ENCODE measurements at places on chromosomes 1 and 21.

DNA sequence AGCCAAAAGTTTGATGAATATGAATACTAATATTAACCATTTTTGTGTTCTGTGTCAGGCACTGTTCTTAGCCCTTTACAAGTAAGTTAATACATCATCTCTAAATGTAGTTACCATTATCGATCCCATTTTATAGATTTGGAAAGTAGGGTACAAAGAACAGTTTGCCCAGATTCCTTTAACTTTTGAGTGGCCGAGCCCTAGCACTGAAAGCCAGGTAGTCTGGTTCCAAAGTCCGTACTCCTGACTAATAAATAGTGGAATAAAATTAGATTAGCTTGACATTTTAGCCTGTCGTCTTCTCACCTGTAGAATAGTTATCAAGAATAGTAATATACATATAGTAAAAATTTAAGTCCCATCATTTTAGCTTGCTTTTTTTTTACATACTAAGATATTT, 70.6 kb downstream of the PTBP2 start:
- DNase-seq, result no peak

DNA sequence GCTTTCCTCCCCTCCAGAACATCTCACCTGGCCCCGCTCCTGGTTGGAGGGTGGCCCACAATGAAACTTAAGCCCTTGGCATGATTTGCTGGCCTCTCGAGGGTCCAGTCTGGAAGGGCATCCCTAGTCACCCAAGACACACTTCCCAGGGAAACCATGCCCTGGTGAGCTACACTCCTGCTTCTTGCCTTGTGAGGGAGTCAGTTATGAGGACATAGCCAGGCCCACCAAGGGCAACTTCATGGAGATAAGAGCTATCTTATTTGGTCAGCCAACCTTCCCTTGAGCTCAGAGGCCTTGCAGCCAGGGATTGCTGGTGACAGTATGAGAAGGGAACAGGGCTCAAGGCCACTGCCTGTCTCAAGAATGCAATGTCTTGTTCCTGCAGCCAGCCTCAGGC, 9.7 kb downstream of the TNR start:
- no peak for DNase-seq

DNA sequence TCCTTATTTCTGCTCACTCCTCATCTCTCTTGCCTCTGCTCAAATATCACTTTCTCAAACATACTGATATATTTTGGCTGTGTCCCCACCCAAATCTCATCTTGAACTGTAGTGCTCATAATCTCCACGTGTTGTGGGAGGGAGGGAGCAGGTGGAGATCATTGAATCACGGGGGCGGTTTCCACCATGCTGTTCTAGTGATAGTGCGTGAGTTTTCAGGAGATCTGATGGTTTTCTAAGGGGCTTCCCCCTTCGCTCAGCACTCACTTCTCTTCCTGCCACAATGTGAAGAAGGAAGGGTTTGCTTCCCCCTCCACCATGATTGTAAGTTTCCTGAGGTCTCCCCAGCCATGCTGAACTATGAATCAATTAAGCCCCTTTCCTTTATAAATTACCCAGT, 26.6 kb downstream of the ZBTB8OS start:
- no peak for DNase-seq

- DNase-seq, result no peak
Observed at GRCh38 chr1:212645546-212646543, 37.3 kb downstream of the ATF3 start.

DNA sequence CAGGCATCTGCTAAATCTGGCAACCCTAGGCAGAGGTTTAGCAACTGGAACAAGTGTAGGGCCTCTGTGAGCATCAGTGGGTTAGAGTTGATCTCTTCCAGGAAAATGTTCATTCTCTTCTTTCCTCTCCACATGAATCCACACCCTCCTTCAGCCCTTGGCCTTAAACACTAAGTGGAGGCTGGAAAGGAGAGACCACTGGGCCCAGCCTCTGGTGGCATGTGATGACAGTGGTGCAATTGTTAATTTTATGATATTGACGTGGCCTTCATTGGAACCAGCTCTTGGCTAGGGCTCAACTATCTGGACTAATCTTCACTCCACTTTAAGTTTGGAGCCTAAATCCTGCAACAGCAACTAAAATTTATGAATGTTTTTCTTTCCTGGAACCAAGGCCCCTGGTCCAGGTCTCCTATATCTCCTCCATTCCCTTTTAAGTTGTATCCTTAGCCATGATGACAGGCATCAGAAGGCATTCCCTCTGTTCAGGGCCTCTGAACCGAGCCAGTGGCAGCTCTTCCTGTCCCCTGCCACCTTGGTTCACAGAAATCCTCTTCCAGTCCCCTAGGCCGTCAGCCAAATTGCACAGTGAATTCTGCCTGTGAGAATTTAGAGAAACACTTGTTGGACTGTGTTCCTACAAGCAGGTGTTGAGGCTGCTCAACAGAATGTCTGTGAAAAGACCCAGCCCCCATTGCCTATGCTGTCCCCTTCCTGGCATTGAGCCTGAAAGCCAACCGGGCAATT, 132.2 kb downstream of the PSMG1 start:
- DNase-seq, result no peak

DNA sequence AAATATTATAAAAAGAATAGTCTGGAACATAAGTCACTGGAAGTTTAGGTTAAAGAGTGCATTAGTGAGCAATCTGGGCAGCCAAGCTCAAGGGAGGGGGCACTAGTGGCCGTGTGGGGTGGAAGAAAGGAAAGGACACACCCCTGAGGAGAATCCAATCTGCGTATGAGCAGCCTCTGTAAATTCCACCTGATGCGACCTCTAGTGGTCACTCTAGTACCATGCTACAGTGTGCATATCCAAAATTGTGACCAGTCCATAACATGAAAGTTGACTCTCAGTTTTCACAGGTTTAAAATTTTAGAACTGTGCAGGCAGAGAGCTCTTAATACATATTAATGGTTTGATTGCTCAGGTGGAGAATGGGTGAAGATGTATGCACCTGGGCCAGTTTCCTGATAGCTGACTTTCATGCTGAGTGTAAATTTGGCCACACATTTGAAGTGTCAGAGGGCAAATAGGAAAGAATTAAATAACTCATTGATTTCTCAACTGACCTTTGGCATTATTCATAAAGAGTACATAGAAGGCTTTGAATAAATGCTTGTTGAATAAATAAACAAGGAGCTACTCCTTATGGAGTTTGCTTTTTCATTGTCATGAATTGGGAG, 105.9 kb upstream of the C21orf91 start:
- peak; percentile 7 for DNase-seq

DNA sequence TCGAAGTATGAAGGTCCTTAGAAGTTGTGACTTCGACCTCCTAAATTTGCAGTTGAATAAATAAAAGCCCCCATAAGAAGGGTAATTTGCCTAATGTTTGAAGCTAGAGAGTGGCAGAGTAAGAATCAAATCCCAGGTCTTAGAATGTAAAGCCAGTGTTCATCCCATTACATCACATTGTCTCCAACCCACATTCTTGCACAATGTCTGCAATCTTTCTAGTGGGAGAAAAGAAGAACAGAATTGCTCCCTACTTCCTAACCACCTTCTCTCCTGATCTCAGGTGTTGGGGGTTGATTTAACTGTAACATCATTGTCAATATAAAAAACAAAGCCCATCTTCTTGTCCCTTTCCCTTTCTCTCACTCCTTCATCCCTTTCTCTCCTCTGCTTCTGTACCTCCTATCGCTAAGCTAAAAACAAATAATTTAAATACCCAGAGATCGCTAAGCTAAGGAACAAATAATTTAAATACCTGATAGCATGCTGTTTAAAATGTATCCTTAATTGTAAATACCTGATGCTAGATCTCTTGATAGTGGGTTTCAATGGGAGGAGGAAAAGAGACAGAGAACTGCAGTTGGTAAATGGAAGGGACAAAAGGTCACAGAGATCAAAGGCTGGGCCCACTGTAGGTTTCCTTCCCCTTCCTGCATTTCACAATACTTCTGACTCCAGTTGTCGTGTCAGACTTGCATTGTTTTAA, 32.1 kb upstream of the CCDC190 start:
- no peak for DNase-seq

DNA sequence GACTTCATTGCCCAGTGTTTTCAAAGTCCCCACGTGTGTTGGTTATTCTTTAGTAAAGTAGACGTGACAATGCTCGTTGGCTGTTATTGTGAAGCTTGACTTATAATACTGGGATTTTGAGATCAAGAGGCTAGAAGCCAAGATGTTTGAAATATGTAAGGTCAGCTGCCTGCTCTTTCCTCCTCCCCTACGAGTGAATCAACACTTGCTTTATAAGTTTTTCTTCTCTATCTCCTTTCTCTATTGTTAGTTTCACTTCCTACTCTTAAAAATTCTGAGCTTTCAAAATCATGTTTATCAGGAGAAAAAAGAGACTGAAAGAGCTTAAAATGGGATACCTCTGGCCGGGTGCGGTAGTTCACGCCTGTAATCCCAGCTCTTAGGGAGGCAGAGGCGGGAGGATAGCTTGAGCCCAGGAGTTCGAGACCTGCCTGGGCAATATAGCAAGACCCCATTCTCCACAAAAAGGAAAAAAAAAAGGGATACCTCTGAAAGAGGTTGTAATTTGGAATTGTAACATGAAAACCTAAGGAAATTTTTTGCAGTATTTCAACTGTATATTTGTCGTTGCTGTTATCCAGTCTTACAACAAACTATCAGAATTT, 72.0 kb downstream of the EPB41 start:
- DNase-seq, result no peak

DNA sequence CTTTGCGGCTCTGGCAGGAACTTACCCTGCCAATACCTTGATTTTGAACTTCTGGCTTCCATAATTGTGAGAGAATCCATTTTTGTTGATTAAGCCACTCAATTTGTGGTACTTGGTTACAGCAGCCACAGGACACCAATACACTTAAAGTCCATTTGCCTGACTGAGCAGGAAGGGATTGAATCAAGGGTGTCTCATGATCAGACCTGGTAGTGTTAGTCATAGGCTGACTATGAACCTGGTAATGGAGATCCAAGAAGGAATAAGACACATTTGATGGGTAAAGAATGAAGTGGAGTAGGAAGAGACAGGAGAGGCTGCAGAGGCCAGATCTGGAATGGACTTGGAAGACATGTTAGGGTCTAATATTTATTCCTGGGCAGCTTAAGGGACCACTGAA, 31.2 kb upstream of the MAP1LC3C start:
- no peak for DNase-seq

GRCh38 chr1:20266141-20266540, 24.5 kb upstream of the VWA5B1 start:
- no peak for DNase-seq

DNA sequence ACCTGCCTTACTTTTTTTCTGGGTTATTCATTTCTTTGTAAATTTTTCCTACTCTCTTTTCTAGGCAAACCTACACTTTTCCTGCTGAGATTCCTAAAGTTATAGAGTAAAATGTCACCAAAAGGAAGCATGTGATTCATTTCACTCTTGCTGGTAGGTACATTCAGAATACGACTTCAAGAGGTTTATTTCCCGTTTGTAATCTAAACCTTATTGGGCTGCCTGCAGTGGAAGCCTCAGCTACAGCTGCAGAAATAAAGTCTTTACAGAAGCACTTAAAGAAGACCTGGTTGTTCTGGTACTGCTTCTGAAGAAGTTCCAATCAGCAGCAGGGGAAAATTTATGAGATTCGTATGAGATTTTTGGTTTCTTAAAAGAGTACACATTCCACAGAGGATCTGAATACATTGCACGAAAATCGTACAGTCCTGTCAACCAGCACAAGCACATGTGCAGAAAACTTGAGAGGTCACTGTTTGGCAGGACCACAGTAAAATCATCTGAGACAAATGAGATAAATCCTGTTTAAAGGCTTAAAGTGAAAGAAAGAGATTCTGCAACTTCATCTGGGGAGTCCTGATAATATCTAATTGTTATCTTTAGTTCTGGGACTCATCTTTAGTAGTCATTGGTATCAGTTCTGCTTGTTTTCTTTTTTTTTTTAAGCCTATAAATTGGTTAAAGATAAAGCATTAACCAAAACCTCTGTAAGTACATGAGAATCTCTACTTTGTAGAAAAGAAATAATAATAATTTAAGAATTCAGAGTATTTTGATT, 109.9 kb upstream of the ADGRL2 start:
- DNase-seq, result no peak

DNA sequence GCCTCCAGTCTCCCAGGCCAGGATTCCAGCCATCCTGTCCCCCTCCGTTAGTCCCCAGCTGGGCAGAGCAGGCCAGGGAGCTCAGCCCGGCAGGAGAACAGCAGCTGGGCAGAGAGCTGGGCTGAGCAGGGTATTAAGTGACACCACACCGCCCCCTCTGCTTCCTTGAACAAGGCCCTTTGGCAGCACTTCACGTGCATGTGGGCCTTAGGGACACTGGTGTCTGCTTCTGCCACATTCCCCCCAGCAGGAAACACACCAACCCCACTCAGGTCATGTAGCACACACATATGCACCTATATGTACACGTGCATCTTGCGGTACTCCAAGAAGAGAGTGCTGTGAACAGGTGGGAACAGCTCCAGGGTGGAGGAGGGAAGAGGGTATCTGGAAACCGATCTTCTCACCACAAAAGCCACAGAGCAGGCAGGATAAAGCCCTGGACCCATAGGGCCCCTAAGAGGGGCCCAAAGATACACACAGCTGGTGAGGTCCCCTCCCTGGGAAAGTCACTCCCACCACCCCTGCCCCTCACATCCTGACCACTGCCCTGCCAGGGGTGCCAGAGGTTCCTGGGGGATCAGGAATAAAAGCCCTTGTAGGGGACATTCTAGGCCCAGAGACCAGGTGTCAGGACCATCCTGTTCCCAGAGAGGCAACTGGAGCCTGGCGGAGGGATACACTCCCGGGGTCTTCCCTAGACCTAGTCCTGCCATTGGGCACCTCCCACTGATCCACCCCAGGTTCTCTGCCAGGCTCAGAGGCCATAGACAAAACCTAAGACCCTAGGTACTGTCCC, 4.5 kb downstream of the EPHA2 start:
- no peak for DNase-seq

DNA sequence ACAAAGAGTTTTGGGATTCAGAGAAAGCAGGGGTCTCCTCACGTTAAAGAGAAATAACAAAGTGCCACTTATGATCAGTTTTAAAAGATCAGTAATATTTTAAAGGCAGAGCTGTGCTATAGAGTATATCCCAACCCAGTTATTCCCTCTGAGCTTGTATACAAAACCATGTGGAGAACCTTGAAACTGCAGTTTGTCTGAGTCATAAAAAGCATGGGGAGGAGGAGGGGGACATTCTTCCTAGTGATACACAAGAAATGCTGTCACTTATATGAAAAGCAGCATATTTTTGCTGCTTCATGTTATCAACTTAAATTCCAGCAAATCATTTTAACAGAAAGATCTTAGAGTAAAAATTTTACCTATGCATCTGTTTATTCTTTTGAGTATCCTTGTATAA, 244.5 kb downstream of the GPR52 start:
- no peak for DNase-seq

DNA sequence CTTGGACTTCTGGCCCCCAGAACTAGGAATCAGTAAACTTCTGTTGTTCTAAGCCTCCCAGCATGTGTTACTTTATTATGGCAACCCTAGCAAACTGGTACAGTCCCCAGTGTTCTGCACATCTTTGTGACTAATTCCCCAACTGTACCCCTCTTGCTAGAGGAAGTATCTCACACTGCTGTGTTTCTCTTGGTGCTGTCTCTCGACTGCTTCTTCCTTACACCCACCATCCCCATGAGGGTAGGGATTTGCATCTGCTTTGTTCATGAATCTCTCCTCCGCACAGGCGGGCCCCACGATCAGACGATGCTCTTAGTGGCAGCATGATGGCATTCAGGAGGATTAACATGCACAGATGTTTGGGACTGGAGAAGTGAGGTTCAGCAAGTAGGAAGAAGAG, 46.7 kb downstream of the CLIC6 start:
- no peak for DNase-seq

GRCh38 chr1:22509815-22510214, 53.5 kb upstream of the EPHA8 start:
- no peak for DNase-seq

All from stimulated activated CD8-positive, alpha-beta memory T cell treated with anti-CD3 and anti-CD28 coated beads, Interleukin-15, amount 100 ng/mL, for 1 hour (primary cell).